ENCODE measurements at places on chromosomes 11 and 22. TPM values are rescaled to one million over a fixed set of nuclear protein-coding genes. Genes with fewer than 3 reads are reported as not detected.

Gene SLC37A2
- polyA plus RNA-seq = 21.0 TPM

- DNase-seq = no peak
Observed at GRCh38 chr11:12260731-12261521, 116.4 kb upstream of the PARVA start.

DNA sequence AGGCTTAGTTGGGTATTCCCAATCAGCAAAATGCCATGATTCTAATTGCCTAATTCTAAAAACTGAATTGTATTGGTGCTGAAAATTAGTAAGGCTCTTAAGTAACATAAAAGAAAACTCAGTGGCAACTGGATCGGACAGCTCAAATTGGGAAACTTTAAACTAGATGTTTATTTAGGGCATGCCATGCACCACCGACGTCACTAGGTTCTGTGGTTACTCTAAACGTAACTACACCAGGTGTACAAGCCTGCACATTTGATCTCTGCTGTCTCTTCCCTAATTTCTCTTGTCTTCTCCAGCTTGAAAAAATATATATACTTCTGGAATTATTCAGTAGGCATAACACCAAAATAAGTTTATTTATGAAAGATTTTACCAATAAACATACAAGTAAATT lies 378.2 kb downstream of the DCDC1 start:
- DNase-seq = no peak

Gene KRTAP5-10
- not detected for polyA plus RNA-seq

- DNase-seq = no peak
Observed at GRCh38 chr22:42444077-42444904, 12.1 kb upstream of the NFAM1 start.

Gene RCOR2
- 0.46 TPM for polyA plus RNA-seq

All from keratinocyte (primary cell).